NCI-H226 (cell line): ENCODE measurements at places on chromosomes 7 and 10.

- DNase-seq: no peak
These were observed 39.3 kb upstream of the ELFN1 start for GRCh38 chr7:1630700-1631336.

DNA sequence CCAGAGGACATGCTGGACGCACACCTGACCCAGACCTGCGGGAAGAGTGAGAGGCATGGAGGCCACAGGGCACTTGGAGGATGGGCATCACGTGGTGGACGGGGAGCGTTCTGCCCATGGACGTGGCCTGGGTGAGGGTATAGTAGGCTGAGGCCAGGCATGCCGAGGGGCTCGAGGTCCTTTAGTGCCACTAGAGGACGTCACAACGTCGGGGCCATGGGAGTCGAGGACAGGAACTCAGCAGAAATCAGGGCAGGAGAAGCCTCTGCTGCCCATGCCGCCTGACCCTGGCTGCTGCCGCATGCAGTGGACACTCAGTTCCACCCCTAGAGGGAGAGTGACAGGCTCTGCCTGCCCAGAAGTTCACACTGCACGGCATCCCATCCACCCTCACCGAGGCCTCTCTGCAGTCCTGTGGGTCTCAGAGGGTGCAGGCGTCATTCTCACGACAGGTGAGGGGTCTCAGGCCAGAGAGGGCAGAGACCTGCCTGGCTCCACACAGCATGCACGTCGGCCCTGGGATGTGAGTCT is 198.7 kb downstream of the ADARB2 start:
- no peak for DNase-seq

GRCh38 chr7:66363635-66364034 is 158.5 kb downstream of the TPST1 start:
- no peak for DNase-seq

DNA sequence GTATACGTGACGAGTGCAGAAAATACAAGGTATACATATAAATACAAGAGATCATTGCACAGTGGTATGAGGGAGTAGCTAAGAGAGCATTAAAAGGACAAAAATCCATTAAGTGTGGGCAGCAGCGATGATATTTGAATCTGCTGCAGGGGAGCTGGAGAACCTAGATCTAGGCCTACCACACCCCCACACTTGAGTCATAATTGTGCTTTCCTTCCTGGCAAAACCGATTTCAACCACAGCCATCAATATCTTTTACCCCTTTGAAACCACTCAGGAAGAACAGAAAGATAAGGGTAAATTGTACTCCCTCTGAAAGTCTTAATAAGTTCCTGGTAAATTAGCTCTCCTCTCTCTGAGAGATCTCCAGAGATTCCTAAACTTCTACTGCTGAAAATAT is 345.0 kb downstream of the SORCS1 start:
- no peak for DNase-seq

DNA sequence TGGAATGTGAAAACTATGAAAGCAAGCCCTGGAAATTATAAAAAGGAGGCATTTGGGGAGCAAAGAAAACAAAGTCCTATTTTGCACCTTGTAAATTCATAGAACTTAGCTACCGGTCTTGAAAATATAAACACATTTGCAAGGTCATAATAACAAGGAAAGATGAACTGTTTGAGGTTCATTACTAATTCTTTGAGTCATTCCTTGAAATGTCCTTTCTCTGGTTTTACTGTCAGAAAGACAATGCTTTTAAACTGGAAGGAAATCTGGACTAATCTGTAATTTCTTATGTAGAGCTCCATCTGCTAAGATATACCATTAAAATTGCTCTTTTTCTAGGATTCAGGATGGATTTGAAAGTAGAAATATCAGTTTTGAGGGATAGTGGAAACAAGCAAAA is 1.4 kb downstream of the ERLIN1 start:
- no peak for DNase-seq

DNA sequence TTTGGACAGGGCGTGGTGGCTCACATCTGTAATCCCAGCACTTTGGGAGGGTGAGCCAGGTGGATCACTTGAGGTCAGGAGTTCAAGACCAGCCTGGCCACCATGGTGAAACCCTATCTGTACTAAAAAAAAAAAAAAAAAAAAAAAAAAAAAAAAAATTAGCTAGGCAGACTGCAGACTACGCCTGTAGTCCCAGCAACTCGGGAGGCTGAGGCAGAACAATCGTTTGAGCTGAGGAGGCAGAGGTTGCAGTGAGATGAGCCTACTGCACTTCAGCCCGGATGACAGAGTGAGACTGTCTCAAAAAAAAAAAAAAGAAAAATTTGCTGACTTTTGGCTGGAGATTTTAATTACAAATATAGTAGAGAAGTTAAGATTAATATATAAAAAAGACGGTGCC is 104.0 kb downstream of the HIPK2 start:
- DNase-seq: no peak

GRCh38 chr10:5643346-5644067 is 22.9 kb downstream of the ASB13 start:
- no peak for DNase-seq

- DNase-seq: no peak
These were observed 102.3 kb upstream of the NUPR2 start for GRCh38 chr7:56218510-56218909.

GRCh38 chr7:45140827-45141226 is 16.8 kb upstream of the RAMP3 start:
- DNase-seq: no peak
